Nucleus accumbens (tissue), 56 donors: ENCODE measurements at places on chromosomes 1 and 21.

DNA sequence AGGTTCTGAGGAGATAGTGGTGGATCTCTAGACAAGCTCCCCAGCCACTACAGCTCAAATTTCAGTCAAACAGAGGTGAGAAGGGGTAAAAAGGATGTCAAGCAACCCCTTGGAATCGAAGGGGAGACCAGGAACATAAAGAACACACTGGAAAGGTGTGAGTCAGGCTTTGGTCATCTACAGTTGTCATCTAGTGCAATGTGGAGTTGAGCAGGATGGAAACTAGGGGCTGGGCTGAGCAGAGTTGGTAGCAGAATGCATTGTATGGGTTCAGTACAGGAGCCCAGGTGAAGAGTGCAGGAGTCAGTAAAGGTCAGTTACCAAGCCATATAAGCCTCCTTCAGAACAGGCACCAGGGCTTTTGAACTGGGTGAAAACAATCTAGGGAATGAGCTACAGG lies 52.7 kb upstream of the VAV3 start:
- DNase-seq = no peak

GRCh38 chr1:182242641-182243040 lies 148.9 kb downstream of the GLUL start:
- no peak for DNase-seq

DNA sequence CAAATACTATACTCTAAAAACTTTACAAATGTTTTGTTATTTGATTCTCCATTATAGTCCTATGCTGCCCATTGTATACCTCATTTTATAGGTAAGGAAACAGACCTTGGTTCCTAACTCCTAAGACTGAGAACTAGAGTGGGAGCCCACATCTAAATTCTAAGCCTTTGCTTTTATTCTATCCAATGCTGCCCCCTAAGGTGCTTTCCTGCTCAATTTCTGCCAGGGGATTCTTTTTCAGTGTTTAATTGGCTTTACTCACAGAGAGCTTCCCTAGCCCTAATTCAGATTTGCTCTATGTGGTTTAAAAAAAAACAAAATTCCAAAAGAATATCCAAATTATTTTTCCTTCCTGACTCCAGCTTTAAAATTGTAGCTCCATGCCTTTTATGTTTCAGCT lies 64.5 kb downstream of the KIF14 start:
- DNase-seq = no peak

DNA sequence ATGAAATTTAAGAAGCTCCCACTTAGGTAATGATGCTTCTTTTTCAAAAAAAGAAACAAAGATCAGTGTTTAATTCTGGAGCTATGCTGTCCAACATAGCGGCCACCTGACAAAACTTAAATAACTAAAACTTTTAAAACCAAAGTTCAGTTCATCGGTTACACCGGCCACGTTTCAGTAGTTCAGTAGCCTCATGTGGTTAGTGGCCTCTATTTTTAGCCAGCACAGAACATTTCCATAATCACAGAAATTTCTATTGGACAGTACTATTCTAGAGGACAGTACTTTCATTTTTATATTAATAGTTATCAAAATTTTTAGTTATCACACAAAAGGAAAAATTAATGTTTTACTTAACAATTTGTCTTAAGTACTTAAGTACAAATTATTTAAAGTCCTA lies 141.0 kb downstream of the USP25 start:
- no peak for DNase-seq
